ENCODE measurements at places on chromosomes 3 and 15.

DNA sequence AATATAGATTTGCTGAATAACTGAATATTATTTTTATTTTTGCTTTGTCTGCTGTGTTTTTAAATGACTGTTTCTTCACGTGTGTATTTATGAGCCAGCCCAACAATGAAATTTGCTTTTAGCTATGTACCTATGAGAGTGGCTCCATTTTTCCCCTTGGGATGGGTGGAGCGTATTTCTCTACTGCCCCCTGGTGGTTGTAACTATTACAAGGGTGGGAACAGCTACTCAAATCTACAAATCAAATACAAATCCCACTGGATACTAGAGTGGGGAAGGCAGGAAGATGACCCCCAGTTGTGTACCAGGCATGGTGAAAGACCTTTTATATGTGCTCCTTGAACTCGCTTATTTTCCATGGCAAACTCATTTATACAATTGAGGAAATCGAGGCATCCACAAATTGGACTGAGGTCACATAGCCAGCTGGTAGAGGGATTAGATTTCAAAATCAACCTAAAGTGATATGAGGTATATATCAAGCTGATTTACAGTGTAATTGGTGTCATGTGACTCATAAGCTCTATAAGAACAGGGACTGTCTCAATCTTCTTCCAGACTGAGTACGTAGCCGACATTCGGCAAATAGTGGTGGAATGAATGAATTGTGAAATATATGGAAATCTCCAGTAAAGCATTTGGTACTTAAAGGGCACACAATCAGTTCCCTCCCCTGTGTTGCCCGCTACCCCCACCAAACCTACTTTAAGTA is 69.5 kb upstream of the VEPH1 start:
- no peak overlapping the region for H3K4me3 ChIP-seq
- peak; percentile 77 for DNase-seq
- no peaks in the 10 kb centered on the region for H3K27me3 ChIP-seq
- H3K4me1 ChIP-seq: peaks cover 29% of the 10 kb centered on the region
- H3K36me3 ChIP-seq: no peaks in the 10 kb centered on the region

DNA sequence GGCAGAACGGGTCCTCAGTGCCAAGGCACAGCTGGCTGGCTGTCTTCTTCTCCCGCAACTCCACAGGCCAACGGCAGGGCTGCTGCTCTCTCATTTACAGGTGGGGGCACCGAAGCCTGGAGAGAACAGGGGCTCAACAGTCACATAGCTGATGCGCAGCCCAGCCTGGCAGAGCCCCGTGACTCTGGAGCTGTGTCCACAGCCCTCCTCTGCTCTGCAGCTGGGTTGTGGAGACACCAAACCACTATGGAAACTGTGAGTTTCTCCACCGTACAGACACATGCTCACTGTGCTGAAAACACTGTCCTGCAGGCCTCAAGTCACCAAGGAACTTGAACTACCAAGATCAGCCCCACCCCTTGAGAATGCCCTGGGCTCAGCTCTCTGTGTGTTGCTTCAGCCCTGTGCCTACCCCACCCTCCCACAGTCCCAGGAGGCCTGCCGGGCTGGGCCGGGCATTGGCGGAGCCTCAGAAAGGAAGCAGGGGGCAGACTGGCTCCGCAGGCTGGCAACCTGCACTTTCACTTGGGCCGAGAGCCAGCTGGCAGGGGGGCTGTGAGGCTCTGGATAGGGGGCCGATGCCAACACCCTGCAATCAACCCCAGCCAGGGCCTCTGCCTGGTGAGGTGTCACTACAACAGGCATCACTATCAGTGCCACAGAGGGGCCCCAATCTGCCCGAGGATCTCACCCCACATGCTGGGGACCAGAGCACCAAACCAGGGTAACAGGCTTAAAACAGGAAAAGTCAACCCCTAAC is 113.7 kb upstream of the RPL32 start:
- peaks cover 4% of the 10 kb centered on the region for H3K36me3 ChIP-seq
- no peak overlapping the region for H3K4me3 ChIP-seq
- H3K27me3 ChIP-seq: no peaks in the 10 kb centered on the region
- no peaks in the 10 kb centered on the region for H3K4me1 ChIP-seq
- peak; percentile 54 for DNase-seq

GRCh38 chr3:150412561-150413231 is 4.6 kb downstream of the TSC22D2 start:
- H3K27ac ChIP-seq: peak overlapping the region; percentile 55
- DNase-seq: peak; percentile 13
- H3K36me3 ChIP-seq: peaks cover 77% of the 10 kb centered on the region
- no peaks in the 10 kb centered on the region for H3K27me3 ChIP-seq
- H3K4me1 ChIP-seq: peaks cover 37% of the 10 kb centered on the region

GRCh38 chr3:176275113-176275512 is 922.2 kb downstream of the TBL1XR1 start:
- H3K27me3 ChIP-seq: no peaks in the 10 kb centered on the region
- no peak overlapping the region for H3K27ac ChIP-seq
- DNase-seq: no peak

GRCh38 chr15:70856884-70857561 is 3.1 kb upstream of the LARP6 start:
- H3K4me1 ChIP-seq: peaks cover 38% of the 10 kb centered on the region
- H3K27me3 ChIP-seq: no peaks in the 10 kb centered on the region
- H3K4me3 ChIP-seq: peak overlapping the region; percentile 7
- H3K27ac ChIP-seq: peak overlapping the region; percentile 72
- peak; percentile 41 for DNase-seq

GRCh38 chr15:92112711-92113110 is 259.2 kb downstream of the SLCO3A1 start:
- no peaks in the 10 kb centered on the region for H3K36me3 ChIP-seq
- no peaks in the 10 kb centered on the region for H3K27me3 ChIP-seq
- no peak overlapping the region for H3K27ac ChIP-seq
- H3K4me1 ChIP-seq: peaks cover 8% of the 10 kb centered on the region
- DNase-seq: no peak

- peaks cover 21% of the 10 kb centered on the region for H3K4me1 ChIP-seq
- no peak overlapping the region for H3K27ac ChIP-seq
- peak; percentile 39 for DNase-seq
- no peaks in the 10 kb centered on the region for H3K36me3 ChIP-seq
Observed at GRCh38 chr3:193816656-193817311, 223.8 kb downstream of the OPA1 start.

- no peak overlapping the region for H3K27ac ChIP-seq
- no peaks in the 10 kb centered on the region for H3K36me3 ChIP-seq
Observed at GRCh38 chr3:114739627-114740026, 407.5 kb downstream of the ZBTB20 start.

DNA sequence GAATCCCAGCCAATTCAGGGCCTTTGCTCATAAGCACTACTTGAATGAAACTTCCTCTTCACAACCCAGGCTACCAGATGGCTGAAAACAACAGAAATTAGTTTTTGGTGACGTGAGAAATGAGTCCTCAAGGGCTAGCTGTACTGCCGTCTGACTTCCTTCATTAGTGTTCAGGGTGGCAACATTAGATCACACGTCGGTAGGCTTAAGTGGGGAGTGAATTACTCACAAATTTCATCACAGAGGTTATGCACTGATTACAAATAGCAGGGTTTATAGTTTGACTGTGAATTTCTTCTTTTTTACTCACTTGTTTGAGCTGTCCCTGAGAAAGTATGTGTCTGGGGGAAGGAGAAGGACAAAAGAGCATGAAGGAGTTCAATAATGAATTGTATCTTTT is 397.2 kb downstream of the GAP43 start:
- no peaks in the 10 kb centered on the region for H3K4me1 ChIP-seq
- no peaks in the 10 kb centered on the region for H3K36me3 ChIP-seq
- H3K27me3 ChIP-seq: no peaks in the 10 kb centered on the region
- no peak overlapping the region for H3K4me3 ChIP-seq
- no peak for DNase-seq
